ENCODE measurements at places on chromosomes 6 and 20.

- DNase-seq = no peak
Observed at GRCh38 chr20:50394569-50394968, 115.6 kb upstream of the PTPN1 start.

GRCh38 chr6:47595785-47596184, 102.6 kb upstream of the ADGRF4 start:
- no peak for DNase-seq

- DNase-seq = no peak
Observed at GRCh38 chr6:33419580-33420490, at the start of gene SYNGAP1. Gene SYNGAP1 (plus strand): TSS chr6:33420065. CDS start chr6:33420265, 200 bp downstream.

- no peak for DNase-seq
Observed at GRCh38 chr20:10958279-10958678, 284.5 kb upstream of the JAG1 start.

DNA sequence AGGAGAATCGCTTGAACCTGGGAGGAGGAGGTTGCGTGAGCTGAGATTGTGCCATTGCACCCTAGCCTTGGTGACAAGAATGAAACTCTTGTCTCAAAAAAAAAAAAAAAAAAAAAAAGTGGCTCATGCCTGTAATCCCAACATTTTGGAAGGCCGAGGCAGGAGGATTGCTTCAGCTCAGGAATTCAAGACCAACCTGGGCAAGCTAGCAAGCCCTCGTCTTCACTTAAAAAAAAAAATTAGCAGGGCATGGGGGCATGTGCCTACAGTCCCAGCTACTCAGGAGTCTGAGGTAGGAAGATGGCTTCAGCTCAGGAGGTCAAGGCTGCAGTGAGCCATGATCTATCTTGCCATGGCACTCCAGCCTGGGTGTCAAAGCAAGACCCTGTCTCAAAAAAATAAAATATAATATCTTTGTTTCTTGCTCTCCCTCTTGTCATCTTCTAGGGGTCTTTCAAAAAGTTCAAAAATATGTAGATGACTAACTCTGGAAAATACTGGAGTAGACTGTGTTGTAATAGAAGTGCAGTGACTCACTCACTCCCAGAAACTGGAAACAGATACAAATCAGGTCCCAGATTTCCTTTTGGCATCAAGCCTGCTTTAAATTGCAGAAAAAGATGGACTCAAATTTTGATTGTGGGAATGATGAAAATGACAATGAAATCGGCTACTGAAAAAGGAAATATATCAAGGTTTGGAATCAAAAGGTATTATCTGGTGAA, 2.8 kb upstream of the GINM1 start:
- no peak for DNase-seq

DNA sequence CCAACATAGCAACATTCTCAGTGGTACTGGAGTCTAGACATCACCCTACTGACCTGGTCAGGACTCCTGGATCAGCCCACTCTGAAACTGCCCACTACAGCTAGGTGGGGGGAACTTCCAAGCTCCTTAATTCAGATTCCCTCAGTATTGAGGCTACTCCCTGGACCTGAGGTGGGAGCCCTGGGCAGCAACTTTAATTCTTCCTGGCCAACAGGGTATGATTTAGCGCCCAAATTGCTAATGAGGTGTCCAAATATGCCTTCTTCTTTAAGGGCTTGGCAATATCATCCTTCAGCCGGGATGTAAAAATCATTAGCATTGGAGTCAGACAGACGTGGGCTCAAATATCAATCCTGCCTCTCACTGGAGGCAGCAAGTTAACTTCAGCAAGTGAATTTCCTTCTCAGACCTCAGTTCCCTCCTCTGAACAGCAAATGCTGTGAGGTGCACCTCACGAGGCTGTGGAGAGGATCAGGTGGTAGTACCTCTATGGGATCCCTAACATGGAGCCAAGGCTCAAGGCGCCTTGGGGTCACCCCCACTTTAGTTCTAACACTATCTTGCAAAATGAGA, 27.6 kb downstream of the NEDD9 start:
- DNase-seq = no peak
